SK-N-MC (cell line): ENCODE measurements at places on chromosomes 6 and 20.

- DNase-seq, result no peak
Measured at GRCh38 chr20:53157443-53158408, 185.6 kb downstream of the TSHZ2 start.

GRCh38 chr20:5718896-5719595 lies 31.2 kb upstream of the SHLD1 start:
- no peak for DNase-seq

- no peak for DNase-seq
Measured at GRCh38 chr20:56359212-56360132, 698 bp downstream of the FAM210B start.

GRCh38 chr20:47927944-47928343 lies 142.7 kb upstream of the SULF2 start:
- DNase-seq, result no peak

GRCh38 chr6:48213076-48213788 lies 102.2 kb upstream of the PTCHD4 start:
- DNase-seq, result no peak

DNA sequence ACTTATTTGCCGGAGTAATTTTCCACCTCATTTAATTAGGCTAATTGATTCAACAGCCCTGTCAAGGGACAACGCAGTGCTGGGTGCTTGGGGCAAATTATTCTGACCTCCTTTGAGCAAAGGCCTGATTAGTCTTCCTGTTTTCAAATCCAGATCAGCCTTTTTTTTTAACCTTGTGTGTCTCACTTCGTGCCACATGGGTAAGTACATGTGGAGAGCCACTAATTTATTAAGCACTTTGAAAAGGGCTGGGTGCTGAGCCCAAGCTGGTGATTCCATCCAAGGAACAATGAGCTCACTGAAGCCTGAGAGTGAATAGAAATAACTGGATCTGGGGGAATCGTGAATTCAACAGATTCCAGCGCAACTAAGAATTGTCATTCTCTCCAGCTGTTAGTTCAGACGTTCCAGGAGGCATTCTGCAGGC lies 229.3 kb downstream of the CLIC5 start:
- DNase-seq, result no peak

- DNase-seq, result peak; percentile 50
Measured at GRCh38 chr20:8094415-8094818, 37.6 kb upstream of the PLCB1 start.

DNA sequence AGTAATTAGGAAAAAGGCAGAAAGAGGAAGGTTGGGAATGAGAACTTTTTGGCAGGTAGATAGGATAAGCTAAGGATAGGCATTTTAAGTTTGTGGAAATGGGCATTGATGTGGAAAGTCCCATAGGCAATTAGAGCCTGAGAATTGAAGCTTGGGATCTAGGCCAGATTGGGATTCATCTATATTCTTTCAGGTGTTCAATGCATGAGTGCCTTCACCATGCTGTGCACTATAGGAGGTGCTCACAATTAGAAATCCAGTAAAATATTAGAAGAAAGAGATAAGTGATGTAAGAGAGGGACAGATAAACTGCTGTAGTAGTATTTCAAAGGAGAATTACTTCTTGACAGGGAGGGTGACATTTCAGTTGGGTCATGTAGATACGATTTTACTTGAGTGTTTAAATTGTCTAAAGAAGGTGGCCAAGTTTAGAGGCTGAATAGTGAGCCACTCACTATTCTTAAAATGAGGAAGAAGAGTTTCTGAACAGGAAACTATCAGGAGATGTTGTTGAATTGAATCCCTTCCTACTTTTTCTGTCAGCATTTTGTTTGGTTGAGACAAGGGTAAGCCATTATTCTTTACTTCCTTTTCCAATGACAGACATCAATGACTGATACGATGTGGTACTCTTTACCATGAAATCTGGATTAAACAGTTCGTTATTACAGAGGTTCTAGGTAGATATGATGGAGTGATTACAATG lies 31.0 kb upstream of the CTAGE9 start:
- no peak for DNase-seq

- DNase-seq, result no peak
Measured at GRCh38 chr6:135231469-135231844, 50.3 kb downstream of the MYB start.

- no peak for DNase-seq
Measured at GRCh38 chr6:146593986-146594385, 4.8 kb upstream of the ADGB start.
